ENCODE measurements at places on chromosomes 5 and 9.

DNA sequence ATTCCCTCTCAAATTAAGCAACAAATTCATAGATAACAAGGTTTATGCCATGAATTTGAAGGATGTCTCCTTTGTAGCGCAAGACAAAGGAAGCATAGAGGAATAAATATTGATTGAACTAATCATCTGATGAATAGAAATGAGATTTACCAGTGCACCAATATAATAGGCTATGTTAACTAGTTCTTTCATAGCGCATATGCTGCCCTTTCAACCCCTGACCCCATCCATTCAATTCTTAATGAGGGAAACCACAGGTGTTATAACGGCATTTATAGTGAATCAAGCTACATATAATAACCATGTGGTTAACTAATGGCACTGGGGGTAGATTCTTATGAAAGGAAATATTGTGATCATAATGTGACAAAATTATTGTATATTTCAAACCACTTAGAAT, 6.5 kb downstream of the RORB start:
- DNase-seq = no peak

DNA sequence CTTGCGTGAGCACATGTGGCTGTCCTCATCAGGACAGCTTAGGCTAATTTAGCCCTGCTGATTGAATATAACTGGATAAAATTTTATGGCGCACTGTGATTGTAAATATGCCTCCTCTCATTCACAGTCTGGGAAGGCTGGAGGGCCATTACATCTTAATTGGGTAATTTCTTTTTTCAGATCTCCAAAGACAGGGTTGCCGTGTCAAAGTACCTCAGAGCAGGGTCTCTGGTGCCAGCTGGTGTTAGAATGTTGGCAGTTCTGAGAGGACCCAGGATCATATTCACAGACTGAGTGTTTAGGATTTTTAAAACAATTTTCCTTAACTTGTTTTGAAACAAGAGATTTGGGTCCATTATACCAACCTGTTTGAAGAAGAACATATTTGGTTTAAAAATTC, 455.7 kb upstream of the TLE4 start:
- no peak for DNase-seq

DNA sequence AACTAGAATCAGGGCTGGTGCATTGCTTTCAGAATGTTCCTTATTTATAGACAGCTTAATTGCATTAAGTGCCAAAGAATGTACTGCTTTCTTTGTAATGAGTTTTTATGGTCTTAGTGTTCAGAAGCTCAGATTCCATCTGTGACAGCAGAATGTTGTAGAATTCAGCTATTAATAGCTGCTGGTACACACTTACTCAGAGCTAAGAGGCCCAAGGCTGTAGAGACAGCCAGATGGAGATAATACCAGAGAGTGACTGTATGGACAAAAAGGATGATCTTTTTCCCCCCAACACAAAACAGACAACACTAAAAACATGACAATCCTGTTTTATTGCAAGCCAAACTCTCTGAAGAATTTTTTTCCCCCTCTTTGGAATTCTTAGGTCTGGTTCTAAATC, 50.2 kb downstream of the PPP2R2B start:
- DNase-seq = peak; percentile 14

DNA sequence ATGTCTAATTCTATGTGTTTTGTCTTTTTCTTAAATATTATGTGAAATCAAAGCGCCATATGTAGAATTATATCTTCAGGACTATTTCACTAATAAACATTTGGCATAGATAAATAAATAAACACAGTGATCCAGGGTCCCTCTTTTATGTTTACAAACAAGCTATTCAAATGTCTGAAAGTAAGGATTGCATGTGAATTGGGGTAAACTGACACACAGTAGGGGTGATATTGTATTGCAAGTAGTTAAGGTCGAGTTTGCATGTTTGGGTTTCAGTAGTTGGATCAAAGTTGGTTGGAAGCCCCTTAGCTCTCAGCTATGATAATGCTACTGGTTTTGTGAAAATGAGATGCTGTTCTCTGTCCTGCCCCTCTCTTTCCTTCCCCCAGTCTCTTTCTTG, 11.4 kb downstream of the ISL1 start:
- no peak for DNase-seq

DNA sequence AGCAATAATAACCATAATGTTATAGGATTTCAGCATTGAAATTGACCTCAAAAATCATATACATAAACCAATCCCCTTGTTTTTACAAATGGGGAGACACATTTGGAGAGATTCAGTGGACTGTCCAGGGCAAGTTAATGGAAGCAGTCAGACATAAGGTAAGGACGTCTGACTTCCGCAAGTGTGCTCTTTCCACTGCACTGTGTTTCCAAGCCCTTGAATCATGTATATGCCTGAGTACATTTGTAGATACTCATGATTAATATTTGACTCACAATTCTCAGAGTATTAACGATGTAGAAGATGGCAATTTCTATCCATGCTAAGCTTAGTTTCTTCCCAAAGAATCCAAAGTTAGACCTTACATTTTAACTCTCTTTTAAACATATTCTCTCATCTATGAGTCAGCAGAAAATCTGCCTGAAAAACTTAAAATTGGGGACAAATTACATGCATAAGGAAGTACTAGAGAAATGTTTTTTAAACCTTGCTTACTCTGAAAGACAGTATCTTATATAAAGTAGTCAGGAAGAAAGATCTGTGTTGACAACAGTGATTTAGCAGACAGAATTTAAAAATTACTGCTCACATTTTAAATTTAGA, 165.3 kb downstream of the NFIB start:
- no peak for DNase-seq

- no peak for DNase-seq
Measured at GRCh38 chr9:20870115-20870514, 161.3 kb downstream of the HACD4 start.

DNA sequence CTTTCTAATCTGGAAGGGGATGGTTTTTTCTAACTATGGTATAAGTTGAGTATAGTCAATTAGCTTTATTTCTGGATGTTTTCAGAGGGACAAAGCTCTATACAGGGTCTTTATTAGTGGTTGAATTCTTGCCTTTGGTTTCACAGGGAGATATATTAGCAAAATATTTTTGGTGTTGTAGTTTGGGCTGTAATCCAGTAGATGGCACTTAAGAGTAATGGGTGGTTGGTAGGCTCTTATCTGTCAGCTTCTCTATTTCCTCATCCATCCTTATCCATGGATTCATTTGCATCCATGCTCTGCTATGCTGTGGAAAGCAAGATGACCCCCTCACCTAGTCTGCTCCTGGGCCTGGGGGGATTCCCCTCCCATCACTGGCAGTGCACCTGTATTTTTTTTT, 363.6 kb upstream of the CYLC2 start:
- DNase-seq = no peak

- DNase-seq = peak; percentile 93
Measured at GRCh38 chr9:107737987-107738743, 248.6 kb upstream of the KLF4 start.

GRCh38 chr5:67146574-67146973, 50.0 kb downstream of the CD180 start:
- no peak for DNase-seq

GRCh38 chr5:123450640-123451039, 27.4 kb upstream of the CEP120 start:
- DNase-seq = no peak

- DNase-seq = no peak
Measured at GRCh38 chr5:143448518-143448917, 45.0 kb upstream of the NR3C1 start.
